ENCODE measurements at places on chromosomes 16 and 17. TPM values are rescaled to one million over a fixed set of nuclear protein-coding genes. Genes with fewer than 3 reads are reported as not detected.

The NOG gene
- total RNA-seq = 8.3 TPM

The TLCD3B gene
- total RNA-seq = not detected

The PPM1E gene
- 0.49 TPM for total RNA-seq

The CLDN6 gene
- total RNA-seq = 0.16 TPM

The RPGRIP1L gene
- 20.0 TPM for total RNA-seq

The HBQ1 gene
- not detected for total RNA-seq

The WFIKKN1 gene
- total RNA-seq = 0.16 TPM

The SNAI3 gene
- total RNA-seq = not detected

The CACNA1G gene
- total RNA-seq = 2.9 TPM

The C16orf92 gene
- total RNA-seq = not detected

The ITGA3 gene
- total RNA-seq = 163 TPM

The DPEP2 gene
- not detected for total RNA-seq

The MTSS2 gene
- total RNA-seq = 278 TPM

The KRT27 gene
- not detected for total RNA-seq

The GPR142 gene
- not detected for total RNA-seq

The LGALS9 gene
- 20.8 TPM for total RNA-seq

The IGF2BP1 gene
- 0.24 TPM for total RNA-seq

The TMEM235 gene
- total RNA-seq = not detected

The SDK2 gene
- total RNA-seq = 1.5 TPM

The HOXB1 gene
- total RNA-seq = not detected

The SPNS3 gene
- total RNA-seq = not detected

The MGRN1 gene
- total RNA-seq = 50.8 TPM

The ATP1B2 gene
- not detected for total RNA-seq

The KRT23 gene
- total RNA-seq = 0.85 TPM

The NPB gene
- total RNA-seq = 0.49 TPM

The KCNJ16 gene
- not detected for total RNA-seq

The FBXW10B gene
- 6.7 TPM for total RNA-seq

The NPTX1 gene
- total RNA-seq = 3.4 TPM

The KRTAP9-4 gene
- total RNA-seq = not detected

The ATPAF2 gene
- 18.2 TPM for total RNA-seq

The TANC2 gene
- total RNA-seq = 76.0 TPM

The PIMREG gene
- total RNA-seq = 2.7 TPM

The CCL7 gene
- not detected for total RNA-seq

The TBC1D3B gene
- total RNA-seq = not detected

The CCDC144A gene
- total RNA-seq = 1.8 TPM

The KRT15 gene
- 0.32 TPM for total RNA-seq

The AANAT gene
- not detected for total RNA-seq

The HOXB13 gene
- total RNA-seq = not detected

The HGS gene
- total RNA-seq = 107 TPM

The SLC9A5 gene
- 3.0 TPM for total RNA-seq

The SLC38A8 gene
- total RNA-seq = not detected

The PKMYT1 gene
- total RNA-seq = 2.2 TPM

The TEKT5 gene
- total RNA-seq = not detected

The TNS4 gene
- total RNA-seq = 0.24 TPM

The NOL3 gene
- total RNA-seq = 14.8 TPM

The CCL17 gene
- not detected for total RNA-seq

The KCNG4 gene
- not detected for total RNA-seq

The LRRC37A2 gene
- 9.1 TPM for total RNA-seq

The TBC1D3E gene
- total RNA-seq = not detected

The SLFN14 gene
- not detected for total RNA-seq

The MSLN gene
- total RNA-seq = not detected

The KRT33B gene
- total RNA-seq = not detected

The TNP2 gene
- total RNA-seq = not detected

The SGSM2 gene
- total RNA-seq = 65.4 TPM

The KCNH4 gene
- total RNA-seq = under 0.01 TPM

The SPDYE4 gene
- total RNA-seq = not detected

The TP53TG3F gene
- total RNA-seq = not detected

The ST6GALNAC1 gene
- not detected for total RNA-seq

The OTOP2 gene
- total RNA-seq = not detected

The PRDM7 gene
- not detected for total RNA-seq

Data from hair follicle dermal papilla cell (primary cell).